ENCODE measurements at places on chromosomes 6 and 20.

DNA sequence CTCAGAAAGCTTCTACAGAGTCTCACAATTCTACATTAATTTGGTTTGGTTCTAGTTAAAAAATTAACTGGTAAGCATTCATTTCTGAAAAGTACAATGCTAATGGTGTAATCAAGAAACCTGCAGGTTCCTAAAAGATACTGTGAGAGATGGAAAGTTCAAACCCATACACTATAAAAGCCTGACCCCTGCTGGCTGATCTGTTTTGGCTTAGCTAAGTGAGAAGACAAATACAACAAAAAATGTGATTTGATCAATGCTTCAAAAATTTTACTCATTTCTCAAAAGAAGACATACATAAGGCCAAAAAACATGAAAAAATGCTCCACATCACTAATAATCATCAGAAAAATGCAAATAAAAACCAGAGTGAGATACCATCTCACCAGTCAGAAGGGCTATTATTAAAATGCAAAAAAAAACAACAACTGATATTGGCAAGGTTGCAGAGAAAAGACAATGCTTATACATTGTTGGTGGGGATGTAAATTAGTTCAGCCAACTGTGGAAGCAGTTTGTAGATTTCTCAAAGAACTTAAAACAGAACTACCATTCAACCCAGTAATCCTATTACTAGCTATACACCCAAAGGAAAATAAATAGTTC lies 102.8 kb downstream of the MOXD1 start:
- no peak for DNase-seq

GRCh38 chr6:52340603-52340880 lies 21.4 kb upstream of the PAQR8 start:
- DNase-seq: no peak

DNA sequence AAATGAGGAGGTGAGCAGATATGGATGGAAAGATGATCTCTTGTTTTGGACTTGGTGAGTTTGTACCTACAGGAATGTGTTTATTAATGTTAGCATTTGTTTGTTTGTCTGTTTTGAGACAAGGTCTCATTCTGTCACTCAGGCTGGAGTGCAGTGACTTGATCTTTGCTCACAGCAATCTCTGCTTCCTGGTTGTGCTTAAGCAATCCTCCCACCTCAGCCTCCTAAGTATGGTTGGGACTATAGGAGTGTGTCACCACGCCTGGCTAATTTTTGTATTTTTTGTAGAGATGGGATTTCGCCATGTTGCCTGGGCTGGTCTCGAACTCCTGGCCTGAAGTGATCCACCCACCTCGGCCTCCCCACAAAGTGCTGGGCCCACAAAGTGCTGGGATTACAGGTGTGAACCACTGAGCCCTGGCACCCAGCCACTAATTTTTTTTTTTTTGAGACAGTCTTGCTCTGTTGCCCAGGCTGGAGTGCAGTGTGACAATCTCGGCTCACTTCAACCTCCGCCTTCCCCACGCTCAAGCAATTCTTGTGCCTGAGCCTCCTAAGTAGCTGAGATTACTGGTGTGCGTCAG lies 7.1 kb downstream of the CASP8AP2 start:
- no peak for DNase-seq

- no peak for DNase-seq
These were observed 61.2 kb downstream of the IGF2R start for GRCh38 chr6:160030103-160030502.

GRCh38 chr6:149852881-149853280 lies 11.3 kb downstream of the LRP11 start:
- no peak for DNase-seq

DNA sequence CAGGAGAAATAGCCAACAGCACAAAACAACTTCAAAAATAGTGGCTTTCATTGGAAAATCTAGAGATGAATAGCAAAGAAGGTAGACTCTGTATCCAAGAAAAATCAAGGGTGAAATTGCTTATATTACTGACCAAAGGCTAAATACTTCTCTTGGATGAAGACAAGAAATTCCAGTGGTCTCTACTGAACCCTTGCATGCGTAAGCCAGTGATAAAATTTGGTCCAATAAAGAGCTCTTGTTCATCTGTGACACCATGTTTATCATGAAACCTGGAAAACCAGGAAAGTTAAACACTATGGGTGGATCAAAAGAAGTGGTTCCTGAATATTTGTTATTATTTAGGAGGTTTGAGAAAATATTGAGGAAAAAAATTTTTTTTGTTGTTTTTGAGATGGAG lies 25.6 kb upstream of the SASH1 start:
- DNase-seq: no peak

GRCh38 chr6:155646443-155646842 lies 190.8 kb upstream of the NOX3 start:
- no peak for DNase-seq

GRCh38 chr20:36728986-36729385 lies 16.9 kb downstream of the NDRG3 start:
- no peak for DNase-seq

GRCh38 chr6:151021896-151022295 lies 156.4 kb downstream of the MTHFD1L start:
- no peak for DNase-seq

DNA sequence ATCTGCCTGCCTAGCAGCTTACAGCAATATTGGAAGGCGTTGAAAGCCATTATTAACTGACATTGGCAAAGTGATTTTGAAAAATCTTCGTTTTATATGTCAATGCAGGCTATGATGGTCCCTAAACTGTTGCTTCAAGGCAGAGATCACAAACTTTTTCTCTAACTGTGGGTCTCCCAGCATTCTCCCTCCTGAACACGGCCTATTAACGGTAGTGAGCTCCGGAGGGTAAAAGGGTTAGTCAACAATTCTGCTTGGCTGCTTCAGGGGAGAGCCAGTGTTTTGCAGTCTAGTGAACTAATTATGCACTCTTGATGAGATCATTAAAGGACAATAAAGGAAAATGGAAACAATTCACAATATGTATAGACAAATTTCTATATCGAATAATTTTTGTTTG lies 261.8 kb upstream of the QKI start:
- no peak for DNase-seq

- DNase-seq: no peak
These were observed 439.2 kb downstream of the C6orf118 start for GRCh38 chr6:164870164-164870563.

GRCh38 chr6:42124223-42124836 lies 18.1 kb downstream of the C6orf132 start:
- DNase-seq: no peak

GRCh38 chr20:41223112-41223511 lies 85.8 kb downstream of the PLCG1 start:
- no peak for DNase-seq

GRCh38 chr6:39917329-39917728 lies 16.9 kb downstream of the MOCS1 start:
- no peak for DNase-seq

- no peak for DNase-seq
These were observed 236.1 kb downstream of the PACRG start for GRCh38 chr6:162963861-162964260.

DNA sequence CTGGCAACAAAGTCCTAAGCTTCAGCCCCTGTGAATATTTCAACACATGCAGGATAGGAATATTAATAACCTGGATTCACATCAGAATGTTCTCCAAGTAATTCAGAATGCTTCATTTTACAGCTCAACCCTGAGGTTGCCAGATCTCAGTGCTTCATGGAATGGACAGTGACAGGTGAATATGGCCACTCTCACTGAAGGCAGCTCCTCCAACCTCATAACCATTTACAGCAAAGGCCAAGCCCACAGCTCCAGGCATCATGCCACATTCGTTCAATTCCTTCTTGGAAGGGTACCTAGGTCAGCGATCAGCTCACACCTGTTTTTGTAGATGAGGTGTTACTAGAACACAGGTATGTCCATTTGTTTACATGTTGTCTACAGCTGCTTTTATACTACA lies 17.1 kb downstream of the CLIC5 start:
- no peak for DNase-seq

DNA sequence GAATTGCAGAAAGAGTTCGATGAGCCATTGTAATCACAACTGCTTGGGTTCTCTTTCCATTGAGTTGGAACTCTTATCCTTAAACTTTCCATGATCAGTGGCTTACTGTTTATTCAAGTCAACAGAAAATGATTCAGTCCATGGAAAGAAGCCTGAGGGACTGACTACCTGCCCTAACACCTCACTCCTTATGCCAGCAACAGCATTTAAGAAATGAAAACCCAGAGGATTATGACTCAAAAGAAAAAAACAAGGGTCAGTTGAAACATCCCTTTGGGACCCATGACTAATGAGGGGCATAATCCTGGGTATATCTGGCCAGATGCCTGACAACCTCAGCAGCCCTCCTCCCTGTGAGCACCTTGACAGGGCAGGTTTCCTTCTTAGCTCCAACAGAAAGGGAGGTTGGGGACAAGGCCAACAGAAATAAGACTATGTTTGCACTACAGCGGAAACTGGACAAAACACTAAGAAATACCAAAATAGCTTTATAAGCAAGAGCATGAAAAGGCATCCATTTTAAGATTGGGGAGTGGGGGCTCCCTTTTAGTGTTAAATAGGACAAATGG lies 106.7 kb downstream of the MAP3K5 start:
- DNase-seq: no peak

DNA sequence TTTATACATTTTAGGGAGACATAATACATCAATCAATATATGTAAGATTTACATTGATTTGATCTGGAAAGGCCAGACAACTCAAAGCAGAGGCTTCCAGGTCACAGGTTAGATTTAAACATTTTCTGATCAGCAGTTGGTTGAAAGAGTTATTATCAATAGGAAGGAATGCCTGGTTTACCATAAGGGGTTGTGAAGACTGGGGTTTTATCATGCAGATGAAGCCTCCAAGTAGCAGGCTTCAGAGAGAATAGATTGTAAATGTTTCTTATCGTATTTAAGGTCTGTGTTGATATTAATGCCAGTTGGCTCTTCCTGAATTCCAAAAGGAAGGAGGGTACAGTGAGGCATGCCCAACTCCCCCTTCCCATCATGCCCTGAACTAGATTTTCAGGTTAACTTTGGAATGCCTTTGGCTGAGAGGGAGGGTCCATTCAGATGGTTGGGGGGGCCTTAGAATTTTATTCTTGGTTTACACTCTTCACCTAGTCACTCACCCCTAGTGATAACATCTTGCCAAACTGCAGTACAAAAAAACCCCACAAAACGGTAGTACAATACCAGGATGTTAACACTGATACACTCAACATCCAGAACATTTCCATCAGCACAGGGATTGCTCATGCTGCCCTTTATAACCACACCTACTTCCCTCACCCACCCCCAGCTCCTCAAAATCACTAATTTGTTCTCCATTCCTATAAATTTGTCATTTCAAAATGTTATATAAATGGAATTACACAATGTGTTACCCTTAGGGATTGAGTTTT lies 259.6 kb upstream of the PLN start:
- DNase-seq: no peak

GRCh38 chr20:36369739-36370138 lies 63.6 kb downstream of the DLGAP4 start:
- DNase-seq: no peak

DNA sequence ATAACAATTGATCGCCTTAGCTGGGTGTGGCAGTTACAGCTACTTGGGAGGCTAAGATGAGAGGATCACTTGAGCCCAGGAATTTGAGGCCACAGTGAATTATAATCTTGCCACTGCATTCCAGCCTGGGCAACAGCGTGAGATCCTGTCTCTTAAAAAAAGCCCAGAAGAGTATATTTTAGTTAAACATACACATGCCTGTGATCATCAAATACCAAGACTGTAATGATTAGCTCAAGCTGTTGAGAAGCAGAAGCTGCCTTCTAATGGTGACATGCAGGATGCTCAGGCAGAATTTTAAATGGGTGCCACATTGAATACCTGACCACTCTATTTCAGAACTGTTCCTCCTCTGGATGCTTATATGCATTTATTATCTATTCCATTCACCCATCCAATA lies 8.9 kb upstream of the TMEM14A start:
- DNase-seq: no peak

GRCh38 chr20:11080781-11081377 lies 407.1 kb upstream of the JAG1 start:
- no peak for DNase-seq

GRCh38 chr6:99614430-99615186 lies 8.0 kb downstream of the PRDM13 start:
- no peak for DNase-seq

DNA sequence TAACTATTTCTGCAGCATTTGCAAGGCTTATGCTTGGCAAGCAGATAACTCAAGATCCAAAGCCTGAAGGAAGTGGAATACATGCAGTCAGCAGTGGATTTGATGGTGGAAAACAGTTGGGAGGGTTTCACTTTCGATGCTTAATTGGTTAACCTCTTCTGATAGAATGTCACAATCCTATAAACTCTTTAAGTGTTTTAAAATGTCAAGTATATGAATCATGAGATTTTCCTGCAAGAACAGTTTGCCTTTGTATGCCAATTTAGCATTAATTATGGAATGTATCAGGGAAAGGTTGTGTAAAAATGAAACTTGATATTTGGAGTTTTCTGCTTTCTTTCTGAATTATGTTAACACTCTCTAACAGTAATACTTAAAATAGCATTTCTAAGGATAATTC lies 36.6 kb downstream of the NKX2-4 start:
- no peak for DNase-seq

DNA sequence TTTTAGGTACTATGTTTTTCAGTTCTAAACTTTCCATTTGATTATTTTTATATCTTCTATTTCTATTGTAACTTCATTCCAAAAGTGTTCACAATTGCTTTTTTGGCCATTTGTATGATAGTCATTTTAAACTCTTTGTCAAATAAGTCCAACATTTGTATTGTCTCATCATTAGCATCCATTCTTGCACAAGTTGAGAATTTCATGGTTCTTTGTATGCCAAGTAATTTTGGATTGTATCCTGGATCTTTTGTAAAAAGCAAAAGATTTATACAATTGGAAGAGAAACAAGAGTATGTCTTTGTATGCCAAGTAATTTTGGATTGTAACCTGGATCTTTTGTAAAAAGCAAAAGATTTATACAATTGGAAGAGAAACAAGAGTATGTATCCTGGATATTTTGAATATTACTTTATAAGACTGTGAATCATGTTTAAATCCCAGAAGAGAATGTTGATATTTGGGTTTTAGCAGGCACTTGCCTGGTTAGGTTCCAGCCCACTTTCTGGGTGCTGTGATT lies 36.9 kb upstream of the NT5E start:
- DNase-seq: no peak

DNA sequence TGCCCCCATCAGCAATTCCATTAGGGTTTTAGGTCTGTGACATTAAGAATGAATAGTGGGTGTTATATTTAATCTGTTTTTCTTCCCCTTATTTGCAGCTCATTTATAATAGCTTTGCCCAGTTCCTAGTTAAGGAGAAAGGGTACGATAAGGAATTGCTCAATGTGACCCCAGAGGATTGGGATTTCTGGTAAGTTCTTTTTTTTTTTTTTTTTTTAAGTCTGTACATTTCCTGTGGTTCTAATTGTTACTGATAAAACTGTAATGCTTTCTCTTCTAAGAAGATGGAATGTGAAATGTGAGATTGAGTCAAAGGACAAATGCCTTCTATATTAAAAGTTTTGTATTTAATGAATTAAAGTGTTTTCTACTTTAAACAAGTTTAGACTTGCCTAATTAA lies 5.5 kb downstream of the NT5DC1 start:
- no peak for DNase-seq
